ENCODE measurements at places on chromosomes 12 and 14.

DNA sequence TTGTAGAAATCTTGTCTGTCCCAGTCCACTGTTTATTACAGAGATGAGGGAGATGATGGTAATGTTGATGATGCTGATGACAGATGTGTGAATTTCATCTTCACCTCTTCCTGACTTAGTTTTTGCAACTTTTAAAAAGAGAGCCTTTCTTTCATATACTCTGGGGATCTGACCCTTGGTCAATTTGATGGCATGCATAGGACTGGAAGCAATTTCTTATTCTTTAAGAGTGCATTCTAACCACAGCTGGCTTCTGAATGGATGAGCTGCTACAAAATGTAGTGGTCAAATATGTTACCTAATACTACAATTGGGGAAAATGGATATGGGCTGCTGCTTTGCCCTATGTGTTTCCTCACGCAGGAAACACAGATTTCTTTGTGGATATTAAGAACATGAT lies 80.8 kb downstream of the MYRFL start:
- DNase-seq = no peak

DNA sequence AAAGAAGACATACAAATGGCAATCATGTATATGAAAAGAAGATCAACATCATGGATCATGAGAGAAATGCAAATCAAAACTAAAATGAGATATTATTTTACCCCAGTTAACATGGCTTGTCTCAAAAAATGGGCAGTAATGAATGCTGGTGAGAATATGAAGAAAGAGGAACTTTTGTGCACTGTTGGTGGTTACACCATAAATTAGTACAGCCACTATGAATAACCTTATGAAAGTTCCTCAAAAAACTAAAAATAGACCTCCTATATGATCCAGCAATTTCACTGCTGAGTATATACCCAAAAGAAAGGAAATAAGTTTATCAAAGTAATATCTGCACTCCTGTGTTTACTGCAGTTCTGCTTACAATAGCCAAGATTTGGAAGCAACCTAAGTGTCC lies 151.7 kb downstream of the PDZRN4 start:
- DNase-seq = no peak

- DNase-seq = no peak
These were observed 408.4 kb upstream of the SEL1L start for GRCh38 chr14:81942071-81942470.

DNA sequence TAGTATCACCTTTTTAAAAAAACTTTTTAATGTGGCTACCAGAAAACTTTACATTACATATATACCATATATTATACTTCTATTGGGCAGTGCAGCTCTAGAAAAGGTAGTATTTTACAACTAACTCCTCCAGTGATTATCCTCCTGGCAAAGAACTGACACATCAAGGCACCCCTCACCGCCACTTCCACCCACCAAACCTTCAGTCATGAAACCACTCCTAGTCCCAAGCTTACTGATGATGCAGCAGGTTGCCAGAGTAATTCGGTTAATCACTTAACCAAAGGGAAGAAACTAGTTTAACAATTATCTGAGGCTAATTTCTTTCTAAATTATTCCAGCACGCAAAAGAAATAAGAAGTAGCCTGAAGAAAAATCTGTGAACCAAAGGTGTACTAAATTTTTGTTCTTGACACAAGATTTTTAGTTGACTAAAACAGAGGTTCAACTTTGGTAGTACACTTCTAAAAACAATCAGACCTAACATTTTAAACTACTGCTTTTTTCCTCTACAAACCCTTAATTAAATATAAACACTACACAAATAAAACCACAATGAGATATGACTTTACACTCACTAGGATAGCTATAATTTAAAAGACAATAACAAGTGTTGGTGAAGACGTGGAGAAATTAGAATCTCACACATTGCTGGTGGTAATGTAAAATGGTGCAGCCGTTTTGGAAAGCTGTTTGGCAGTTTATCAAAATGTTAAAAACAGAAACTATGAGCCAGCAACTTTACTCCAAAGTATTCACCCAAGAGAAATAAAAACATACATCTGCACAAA lies 16.7 kb downstream of the SPPL3 start:
- peak; percentile 24 for DNase-seq

- DNase-seq = no peak
These were observed 41.6 kb downstream of the CNTN1 start for GRCh38 chr12:40733871-40734270.

- DNase-seq = no peak
These were observed 696.0 kb downstream of the C12orf50 start for GRCh38 chr12:87332987-87333726.

- no peak for DNase-seq
These were observed 3.7 kb upstream of the FERMT2 start for GRCh38 chr14:52954346-52955214.

DNA sequence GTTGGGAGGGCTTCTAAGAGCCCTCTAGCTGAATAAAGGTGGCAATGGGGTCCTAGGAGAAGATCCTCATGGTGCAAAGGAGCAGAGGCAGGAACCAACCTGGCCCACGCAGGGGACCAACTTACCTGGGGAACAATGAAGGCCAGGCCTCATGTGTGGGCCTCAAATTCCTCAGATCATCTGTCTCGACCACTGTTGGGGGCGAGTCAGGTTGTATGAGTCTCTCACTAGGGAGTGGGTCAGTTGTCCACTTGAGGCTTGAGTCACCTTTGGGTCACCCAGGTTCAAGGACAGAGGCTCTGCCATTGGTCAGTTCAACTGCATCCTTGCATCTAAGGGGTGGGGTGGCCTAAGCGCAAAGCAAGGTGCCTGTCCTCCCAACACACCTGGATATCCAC lies 43.7 kb upstream of the BDKRB2 start:
- no peak for DNase-seq

DNA sequence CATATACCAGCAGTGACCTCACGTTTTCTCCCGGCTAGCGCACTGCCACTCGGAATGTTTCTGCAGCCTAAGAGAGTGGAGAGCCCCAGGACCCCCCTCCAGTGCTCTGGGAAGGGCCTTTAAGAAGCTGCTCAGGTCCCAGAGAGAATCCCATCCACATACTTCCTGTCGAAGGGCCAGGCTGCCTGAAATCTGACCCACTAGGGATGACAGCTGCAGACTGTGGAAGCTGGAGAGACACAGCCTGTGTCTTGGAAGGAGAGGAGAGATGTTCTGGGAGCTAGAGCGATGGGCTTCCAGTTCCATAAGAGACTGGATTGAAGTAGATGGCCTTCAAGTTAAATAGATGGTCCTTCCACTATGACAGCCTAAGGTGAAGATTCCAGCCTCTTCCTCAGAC lies 54.4 kb downstream of the IQSEC3 start:
- no peak for DNase-seq

GRCh38 chr12:122874081-122874480 lies 21.8 kb downstream of the VPS37B start:
- DNase-seq = peak; percentile 60

- DNase-seq = no peak
These were observed 42.8 kb upstream of the SCN8A start for GRCh38 chr12:51548241-51548640.

- no peak for DNase-seq
These were observed 30.3 kb downstream of the DEGS2 start for GRCh38 chr14:100129161-100129589.

- no peak for DNase-seq
These were observed 62.4 kb downstream of the UBR7 start for GRCh38 chr14:93269341-93270068.

- no peak for DNase-seq
These were observed 75.0 kb downstream of the EP400 start for GRCh38 chr12:132024758-132025157.

DNA sequence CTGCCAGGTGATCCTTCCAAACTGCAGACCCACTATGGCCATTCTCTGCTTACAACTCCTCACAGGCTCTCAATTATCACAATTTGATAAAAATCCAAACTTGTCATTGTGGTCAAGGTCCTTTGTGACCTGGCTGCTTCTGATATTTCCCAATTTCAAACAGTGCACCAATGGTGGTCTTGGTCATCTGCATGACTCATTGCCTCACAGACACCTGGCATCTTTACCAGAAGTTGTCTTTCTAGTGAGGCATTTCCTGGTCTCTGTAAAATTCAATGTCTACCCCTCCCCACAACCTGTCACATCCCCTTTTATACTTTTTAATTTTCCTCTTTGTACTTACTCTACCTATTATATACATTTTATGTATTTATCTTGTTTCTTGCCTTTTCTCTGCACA lies 17.8 kb upstream of the PAPOLA start:
- DNase-seq = no peak

DNA sequence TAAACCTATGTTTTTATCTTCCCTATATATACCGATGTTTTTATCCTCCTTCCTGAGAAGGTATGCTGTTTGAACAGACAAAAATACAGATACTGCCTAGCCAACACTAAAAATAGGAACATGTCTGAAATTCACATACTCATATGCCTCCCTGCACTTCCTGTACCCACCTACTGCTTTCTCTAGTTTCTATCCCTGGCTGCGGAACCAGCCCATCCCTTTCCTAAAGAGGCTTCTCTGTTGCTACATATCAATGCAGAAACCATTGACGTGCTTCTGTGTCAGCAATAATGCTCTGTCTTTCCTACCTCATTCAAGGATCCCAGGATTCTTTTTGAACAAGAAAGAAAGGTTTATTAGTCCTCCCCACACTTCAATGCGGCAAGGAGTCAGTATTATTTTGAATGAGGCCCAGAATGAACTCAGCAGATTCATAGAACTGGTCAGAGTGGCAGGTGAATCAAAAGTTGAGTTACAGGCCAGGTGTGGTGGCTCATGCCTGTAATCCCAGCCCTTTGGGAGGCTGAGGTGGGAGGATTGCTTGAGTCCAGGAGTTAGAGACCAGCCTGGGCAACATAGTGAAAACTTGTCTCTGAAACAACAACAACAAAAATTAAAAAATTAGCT lies 67.8 kb upstream of the NAP1L1 start:
- no peak for DNase-seq

DNA sequence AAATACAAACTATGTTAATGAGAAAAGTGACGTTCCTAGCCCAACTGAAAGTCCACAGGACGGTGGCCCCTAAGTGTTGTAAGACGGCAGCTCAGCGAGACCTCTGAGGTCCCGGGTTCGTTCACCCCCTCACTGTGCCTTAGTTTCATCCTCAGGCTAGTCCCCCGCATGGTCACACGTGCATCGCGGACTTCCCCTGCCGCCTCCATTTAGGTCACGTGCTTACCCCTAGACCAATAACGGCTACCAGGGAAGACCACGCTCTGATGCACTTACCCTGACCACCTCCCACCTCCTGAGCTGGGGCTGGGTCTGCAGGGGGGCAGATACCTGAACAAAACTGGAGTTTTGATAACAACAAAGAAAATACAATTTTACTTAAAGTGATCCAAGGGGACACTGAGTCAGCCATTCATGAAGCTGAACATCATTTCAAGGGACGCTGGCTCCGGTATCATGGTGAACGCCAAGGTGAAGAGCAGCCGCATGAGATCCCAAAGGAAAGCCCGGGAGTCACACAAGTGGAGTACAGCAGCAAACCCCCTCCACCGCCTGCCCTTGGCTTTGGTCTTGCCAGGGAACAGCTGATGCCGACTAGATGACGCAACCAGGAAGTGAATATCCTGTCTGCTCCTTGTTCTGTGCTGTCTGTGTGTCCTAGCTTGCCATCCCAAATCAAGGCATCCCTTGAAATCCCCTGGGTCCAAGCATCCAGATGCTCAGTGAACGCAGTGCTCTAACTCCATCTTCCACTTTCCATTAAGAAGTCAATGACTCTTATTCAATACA lies 274.1 kb downstream of the PCNX1 start:
- no peak for DNase-seq

- peak; percentile 84 for DNase-seq
These were observed at the start of gene SELPLG for GRCh38 chr12:108633534-108634248. TSS of gene SELPLG (minus strand) at chr12:108633894. CDS start at chr12:108624307, 9,587 bp downstream.

DNA sequence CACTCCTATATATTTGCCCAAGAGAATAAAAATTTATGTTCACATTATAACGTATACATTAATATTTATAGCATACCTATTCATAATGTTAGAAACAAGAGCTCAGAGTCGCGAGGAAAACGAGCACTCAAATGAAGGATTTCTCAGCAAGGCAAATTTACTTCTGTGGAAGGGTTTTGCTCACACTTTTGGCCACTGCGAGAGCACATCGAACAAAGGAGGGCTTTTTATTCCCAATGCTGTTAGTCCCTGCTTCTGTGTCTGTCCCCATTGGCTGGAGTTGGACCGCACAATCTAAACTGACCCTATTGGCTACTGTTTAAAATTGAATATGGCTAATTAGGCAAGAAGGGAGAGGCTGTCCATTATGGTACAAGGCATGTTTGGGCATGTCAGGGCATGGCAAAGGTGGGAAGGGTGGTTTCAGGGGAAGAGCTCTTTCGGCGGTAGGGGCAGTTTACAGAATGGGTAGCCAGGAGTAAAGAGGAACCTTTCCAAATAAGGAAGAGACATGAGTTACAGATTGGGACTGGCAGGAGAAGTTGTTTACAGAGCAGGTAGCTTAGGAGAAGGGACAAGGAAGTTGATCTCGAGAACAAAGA lies 702.9 kb downstream of the TRHDE start:
- no peak for DNase-seq

DNA sequence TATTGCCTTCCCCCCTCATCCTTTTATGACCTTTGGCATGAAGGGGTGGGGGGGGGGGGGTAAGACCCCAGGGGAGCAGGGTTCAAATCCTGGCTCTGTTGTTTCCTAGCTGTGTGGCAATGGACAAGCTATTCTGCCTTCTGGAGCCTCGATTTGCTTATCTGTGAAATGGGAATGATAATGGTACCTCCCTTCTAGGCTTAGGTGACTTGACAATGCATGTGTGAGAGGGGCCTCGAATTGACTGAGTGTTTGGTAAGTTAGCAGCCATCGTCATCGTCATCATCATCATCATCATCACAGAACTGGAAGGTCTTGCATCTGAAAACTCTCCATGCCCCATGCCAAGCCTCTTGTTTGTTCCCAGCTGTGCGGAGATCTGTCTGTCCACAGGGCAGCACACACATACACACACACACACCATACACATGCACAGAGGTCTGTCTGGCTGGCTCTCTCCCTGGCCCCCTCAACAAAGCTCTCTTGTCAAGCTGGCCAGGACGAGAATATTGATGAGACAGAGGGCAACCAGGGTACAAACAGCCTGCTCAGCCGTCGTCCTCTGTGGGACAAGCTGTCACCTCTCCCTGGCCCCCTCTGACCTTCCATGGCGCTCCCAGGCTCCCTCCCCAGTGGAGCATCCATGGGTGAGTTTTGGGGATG lies 5.9 kb upstream of the SDS start:
- DNase-seq = no peak

DNA sequence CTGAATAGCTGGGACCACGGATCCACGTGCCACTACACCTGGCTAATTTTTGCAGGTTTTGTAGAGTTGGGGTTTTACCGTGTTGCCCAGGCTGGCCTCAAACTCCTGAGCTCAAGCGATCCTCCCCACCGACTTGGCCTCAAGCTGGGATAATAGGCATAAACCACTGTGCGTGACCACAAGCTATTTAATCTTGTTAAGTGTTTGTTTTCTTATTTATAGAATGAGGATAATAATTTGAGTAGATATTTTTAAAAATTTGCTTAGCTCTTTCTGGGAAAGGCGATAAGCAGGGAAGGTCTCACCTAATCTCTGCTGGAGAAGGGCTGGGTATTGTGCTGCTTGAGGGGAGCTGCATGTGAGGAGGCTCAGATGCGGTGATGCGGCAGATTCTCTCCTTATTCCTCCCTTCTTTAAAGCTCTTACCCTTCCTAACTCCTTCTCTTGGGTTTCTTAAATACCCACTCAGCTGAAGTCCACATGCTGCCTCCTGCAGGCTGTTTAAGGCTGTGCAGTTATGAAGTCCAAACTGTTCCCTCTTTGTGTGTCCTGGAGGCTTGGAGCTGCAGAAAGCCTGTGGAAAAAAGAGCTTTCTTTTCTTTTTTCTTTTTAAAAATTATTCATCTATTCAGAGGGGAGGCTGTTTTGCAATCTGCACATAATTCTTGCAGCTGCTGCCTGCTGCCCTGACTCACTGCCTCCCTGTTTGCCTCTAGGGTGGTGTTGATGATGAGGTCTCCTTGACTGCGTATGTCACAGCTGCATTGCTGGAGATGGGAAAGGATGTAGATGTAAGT lies 37.9 kb downstream of the A2ML1 start:
- peak; percentile 22 for DNase-seq

Measured in activated CD8-positive, alpha-beta memory T cell treated with anti-CD3 and anti-CD28 coated beads, Interleukin-2, amount 50 U/mL, for 4 hours (primary cell).